ENCODE measurements at places on chromosomes 5 and 9.

DNA sequence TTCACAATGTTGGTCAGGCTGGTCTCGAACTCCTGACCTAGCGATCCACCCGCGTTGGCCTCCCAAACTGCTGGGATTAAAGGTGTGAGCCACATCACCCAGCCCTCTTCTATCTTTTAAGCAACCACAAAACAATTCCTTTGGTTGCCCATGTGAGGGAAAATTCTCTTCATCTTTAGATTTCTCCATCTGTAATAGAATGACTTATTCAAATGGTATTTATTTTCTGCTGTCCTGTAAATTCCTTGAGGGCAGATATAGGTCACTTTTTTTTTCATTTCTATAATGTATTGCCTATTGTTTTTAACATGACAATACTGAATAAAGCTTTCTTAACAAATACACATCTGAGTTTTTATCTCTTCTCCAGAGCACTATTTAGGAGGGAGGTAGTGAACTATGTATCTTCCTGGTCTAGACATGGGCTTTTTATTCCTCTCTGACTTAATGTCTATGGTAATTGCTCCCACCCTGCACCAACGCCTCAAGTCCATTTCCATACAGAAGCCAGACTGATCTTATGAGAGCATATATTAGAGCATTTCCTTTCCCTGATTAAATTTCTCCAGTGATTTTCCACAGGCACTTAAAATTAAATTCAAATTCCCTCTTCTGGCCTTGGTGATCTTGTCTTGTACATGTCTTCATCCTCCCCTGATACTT, 595.6 kb downstream of the CAAP1 start:
- no peak for DNase-seq

DNA sequence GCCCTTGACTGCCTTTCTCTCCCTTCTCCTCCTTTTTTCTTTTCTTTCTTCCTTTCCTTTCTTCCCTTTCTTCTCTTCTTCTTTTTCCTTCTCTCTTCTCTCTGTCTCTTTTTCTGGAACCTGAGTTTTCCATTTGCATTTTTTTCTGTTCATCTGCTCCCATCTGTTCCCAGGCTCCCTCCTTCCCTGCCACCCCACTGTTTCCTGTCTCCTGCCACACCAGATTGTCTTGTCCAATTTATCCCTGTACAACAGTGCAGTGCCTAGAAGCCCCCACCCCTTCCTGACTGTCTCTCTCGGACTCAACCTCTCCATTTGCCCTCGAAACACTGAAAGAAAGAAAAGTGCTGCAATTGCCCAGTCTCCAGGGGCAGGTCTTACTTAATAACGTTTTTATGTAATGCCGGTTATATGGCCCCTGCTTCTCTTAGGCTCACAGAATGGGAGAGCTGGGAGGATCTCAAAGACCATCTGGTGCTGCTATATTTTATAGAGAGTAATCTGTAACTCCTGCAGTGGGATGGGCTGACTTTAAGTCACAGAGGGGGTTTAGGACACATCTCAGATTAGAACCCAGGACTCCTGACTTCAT, 101.4 kb downstream of the RALGPS1 start:
- DNase-seq = no peak

- no peak for DNase-seq
Observed at GRCh38 chr9:123059472-123060220, 26.2 kb downstream of the GPR21 start.

DNA sequence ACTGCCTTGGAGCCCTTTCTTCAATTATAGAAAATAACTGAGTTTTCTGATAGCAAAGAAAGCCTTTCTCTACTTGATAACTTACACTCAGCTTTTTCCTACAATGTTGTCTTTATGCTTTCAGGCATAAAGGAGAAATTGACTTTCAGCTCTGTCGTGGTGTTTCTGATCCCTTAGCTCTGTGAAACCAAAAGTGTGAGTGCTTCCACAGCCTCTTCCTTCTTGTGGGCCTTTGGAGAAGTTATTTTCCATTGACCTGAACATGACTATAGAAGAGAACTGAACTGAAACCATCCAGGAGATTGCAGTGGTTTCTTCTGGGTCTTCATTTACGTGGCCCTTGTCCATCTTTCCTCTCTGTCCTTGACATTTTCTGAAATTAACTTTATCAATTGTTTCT, 59.5 kb upstream of the EQTN start:
- DNase-seq = no peak

- DNase-seq = no peak
Observed at GRCh38 chr5:175830586-175831300, 40.6 kb upstream of the CPLX2 start.

- no peak for DNase-seq
Observed at GRCh38 chr9:137052998-137053943, 590 bp downstream of the ENTPD2 start.

GRCh38 chr5:3715062-3715461, 119.4 kb downstream of the IRX1 start:
- DNase-seq = no peak

DNA sequence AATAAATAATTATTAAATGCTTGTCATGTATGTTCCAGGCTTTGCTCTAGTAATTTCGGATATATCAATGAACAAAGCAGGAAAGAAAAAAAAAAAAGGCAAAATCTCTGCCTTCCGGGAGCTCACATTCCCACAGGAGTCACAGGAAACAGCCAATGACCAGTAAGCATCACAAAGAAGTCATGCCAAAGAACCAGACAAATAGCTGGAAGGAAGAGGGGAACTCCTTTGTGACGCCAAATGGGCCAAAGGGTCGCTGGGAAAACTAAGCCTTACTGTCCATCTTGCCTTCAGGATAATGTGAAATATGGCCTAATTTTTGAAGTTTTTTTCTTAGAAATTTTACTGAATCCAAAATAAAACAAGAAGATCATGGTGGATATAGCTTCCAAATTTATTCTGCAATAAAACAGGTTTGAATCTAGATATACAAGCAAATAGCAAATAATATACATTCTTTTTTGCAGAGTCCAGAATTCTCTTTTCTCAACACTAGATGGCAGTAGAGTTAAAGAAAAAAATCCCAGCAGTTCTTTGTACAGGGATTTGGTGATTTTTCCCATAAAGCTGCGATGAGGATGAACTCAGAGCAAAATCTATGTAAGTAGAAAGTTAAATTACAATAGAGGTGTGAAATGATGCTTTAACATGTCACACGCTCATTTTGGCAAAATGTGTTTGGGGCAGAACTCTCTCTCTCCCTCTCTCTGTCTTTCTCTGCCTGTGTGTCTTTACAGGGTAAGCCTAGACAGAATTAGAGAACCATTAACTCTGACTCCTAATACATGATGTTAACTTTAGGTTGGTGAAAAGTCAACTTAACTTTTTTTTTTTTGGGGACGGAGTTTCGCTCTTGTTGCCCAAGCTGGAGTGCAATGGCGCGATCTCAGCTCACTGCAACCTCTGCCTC, 60.0 kb upstream of the TUT7 start:
- no peak for DNase-seq

DNA sequence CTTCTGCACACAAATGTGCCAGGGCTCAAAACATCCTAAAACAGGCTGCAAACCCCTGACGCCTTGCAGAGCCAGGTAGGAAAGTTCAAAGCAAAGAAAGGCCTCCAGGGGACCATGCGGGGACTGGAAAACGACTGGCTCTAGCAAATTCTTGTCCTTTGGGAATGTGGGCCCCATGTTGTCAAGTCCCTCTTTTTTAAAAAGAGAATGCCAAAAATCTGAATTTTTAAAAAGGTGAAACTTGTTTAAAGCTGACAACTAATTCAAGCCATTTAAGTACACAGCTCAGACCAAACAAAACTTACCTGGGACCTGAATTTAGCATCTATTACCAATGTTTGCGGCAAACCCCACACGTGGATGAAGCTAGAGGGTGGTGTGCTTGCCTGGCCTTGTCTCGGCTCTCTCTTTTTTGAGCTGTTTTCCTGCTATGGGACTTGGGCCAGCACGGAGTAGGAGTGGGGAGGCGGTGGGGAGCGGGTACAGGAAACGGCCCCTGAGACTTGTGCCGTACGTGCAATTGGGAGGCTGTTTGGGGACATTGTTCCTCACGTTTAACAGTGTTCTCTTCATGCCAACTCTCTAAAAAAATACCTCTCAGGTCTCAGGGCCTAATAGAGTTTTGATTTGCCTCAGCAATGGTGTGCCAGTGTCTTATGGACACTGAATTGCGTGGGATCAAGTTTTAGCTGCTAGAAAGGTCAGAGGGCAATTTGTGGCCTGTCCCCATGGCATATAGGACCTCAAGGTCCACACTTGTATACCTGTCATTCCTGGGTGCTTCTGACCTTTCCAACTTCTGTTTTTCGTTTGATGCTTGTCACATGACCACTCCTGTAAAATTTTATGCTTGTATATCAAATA, 15.1 kb upstream of the PHF19 start:
- DNase-seq = no peak

DNA sequence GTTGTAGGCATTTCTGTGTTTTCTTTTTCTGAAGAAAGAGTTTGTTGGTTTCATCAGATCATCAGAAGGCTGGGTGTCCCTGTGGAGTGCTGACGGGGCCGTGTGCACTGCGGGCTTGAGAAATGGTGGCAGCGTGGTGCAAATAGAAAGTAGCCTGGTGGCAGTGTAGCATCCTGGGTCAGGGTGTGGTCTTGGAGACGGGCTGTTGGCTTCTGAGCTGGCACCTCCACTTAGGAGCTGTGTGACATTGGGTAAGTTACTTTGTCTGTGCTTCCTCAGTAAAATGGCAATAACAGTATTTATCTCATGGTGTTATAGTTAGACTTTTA, 10.0 kb upstream of the NDST1 start:
- DNase-seq = no peak

DNA sequence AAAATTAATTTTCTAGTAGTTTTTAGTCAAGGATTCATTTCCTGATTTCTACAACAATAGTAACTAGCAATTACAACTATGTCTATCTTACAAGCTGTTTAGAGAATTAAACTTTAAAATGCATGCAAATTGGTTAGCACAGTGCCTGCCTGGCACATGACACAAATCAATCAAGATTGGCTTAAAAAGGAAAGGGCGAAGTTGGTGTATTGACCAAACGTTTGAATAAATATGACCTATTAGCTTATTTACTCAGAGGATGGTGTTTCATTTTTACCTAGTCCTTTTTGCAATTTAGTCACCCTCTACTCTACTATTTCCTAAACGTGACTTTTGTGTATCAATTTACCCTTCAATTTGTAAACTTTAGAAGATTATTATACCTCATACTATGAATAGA, 83.5 kb downstream of the GDA start:
- DNase-seq = no peak

DNA sequence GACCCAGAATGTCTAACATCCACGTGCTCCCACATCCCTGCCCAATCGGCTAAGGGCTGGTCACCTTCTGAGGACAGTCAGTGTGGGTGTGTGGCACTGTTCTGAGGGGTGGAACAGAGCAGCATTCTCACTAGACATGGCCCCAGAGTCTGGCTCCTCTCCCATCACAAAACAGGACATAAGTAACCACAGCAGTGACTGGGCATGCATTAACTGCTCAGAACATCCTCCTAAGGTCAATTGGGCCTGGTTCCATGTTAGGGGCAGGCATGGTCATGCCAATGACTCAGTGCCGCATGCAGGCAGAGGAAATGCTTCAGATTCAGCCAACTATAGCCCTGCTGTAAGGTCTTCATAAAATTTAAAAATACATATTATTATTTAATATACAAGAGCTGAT, 12.9 kb downstream of the MACROH2A1 start:
- no peak for DNase-seq

DNA sequence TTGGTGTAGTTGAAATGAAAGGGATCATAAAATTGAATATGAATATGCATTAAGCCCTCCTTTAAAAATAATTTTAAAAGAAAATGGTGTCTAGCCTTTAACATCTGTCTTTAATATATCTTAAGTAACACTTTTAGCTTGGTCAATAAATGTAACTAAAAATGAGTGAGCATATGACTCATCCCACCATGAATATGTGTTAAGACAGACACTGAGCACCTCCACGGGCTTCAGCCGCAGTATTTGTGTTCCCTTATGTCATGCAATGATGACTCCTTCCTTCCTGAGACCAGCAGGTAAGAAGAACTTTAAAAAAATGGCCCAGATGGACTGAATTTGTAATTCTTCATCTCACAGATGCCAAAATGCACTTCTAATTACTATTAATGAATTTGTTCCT, 563.2 kb downstream of the NR2F1-AS1 start:
- DNase-seq = no peak

- DNase-seq = no peak
Observed at GRCh38 chr5:59587489-59588337, 305.8 kb downstream of the PDE4D start.

DNA sequence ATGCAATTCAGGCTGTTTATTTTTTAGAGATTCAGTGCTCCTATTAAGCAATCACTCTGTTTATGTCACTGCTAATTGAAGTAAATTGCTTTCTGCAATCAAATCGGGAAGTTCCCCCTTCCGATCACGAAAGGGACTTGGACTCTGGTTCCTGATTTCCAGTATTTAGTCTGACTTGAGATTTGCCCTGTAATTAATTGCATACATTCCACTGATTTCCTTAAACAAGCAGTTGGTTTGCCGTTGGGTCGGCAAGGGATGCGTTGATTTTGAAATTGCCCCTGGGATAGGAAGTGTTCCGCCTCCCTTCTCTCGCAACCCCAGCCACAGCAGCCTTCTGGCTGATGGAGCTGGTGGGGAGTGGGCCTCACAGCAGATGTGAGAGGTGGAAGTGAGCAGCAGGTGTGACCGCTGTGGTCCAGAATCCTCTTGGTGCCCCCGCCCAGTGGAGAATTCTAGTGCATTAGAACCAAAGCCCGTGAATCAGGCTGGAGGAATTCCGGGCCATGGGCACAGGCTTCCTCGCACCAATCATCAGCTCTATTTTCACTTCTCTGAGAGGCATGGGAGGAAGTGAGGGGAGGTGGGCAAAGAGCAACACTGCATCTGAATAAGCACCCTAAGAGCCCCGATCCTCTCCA, 102.5 kb downstream of the SPRY4 start:
- DNase-seq = no peak

GRCh38 chr5:154368041-154368800, 77.6 kb upstream of the SAP30L start:
- DNase-seq = no peak

DNA sequence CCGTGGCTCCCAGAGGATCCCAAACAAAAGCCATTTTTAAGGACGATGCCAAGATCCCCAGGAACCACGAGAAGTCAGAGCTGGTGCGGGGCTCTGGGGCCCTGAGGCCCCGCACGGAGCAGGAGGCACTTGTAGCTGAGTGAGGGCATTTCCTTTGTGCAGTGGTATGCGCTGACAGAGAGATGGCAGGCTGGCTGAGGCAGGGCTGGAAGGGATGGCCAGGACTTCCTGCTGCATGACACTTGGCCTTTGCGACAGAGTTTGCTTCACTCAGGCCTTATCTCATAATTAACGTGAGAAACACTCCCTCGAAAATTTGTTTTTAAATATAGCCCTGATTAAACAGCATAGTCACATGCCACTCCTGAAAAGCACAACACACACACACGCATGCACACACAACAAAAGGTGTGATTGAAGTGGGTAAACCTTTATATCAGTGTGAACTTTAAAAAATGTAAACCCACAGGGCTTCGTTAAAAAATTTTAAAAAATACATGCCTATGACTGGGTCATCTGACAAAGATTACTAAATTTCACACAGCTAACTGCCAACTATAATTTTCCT, 536.6 kb downstream of the PDE4D start:
- no peak for DNase-seq

GRCh38 chr9:36174731-36175130, 5.5 kb downstream of the CCIN start:
- DNase-seq = no peak

- peak; percentile 74 for DNase-seq
Observed at GRCh38 chr9:70477907-70478480, 63.5 kb upstream of the KLF9 start.

- no peak for DNase-seq
Observed at GRCh38 chr9:105332471-105332870, 88.0 kb downstream of the SLC44A1 start.

- DNase-seq = no peak
Observed at GRCh38 chr5:159965031-159965837, 43.7 kb upstream of the TTC1 start.

- DNase-seq = no peak
Observed at GRCh38 chr5:5716665-5717064, 294.2 kb downstream of the ICE1 start.
